Stimulated activated CD4-positive, alpha-beta T cell treated with anti-CD3 and anti-CD28 coated beads, Interleukin-4, amount 100 ng/mL, for 1 hour (primary cell): ENCODE measurements at places on chromosomes 13 and 19.

DNA sequence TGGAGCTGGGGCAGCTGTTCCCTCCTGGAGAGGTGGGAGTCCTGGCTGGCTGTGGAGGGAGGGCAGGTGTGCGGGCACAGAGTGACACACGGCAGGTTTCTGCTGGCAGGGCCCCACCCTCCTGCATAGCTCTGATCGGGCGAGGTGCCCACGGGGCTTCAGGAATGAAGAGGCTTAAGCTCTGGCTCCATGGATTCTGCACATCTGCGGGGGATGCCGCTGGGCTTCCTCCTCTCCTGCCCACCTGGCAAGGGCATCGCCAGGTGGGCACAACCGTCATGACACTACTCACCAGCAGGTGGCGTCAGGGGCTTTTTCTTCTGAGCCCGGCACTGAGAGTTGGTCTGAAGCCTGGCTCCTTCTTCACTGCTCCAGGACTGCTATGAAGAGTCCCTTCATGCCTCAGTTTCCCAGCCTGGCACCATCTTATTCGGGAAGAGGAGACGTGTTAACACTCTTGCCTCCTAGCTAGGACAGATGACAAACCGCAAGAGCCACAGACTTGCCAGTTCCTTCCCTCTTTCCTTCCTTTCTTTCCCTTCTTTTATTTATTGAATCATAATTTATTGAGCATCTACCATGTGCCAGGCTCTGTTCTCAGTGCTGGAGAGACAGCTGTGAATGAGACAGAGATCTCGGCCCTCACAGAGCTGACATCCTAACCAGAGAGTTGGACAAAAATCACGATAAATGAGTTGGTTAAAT, 15.2 kb upstream of the PAK4 start:
- peak; percentile 77 for DNase-seq

DNA sequence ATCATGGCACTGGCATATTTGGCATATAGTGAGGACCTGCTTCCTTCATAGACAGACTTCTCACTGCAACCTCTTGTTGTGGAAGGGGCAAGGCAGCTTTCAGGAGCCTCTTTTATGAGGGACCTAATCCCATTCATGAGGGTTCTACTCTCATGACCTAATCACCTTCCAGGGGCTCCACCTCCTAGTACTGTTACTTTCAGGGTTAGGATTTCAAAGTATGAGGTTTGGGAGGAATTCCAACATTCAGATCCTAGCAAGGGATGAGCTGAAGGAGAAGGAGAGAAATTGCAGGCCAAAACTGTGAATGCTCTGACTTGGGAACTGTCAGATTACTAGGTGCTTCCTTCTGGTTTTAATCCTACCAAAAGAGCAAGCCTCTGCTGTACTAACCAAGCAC, 87.8 kb downstream of the LMO7 start:
- no peak for DNase-seq

- no peak for DNase-seq
These were observed 7.6 kb downstream of the NFIC start for GRCh38 chr19:3373971-3374368.

DNA sequence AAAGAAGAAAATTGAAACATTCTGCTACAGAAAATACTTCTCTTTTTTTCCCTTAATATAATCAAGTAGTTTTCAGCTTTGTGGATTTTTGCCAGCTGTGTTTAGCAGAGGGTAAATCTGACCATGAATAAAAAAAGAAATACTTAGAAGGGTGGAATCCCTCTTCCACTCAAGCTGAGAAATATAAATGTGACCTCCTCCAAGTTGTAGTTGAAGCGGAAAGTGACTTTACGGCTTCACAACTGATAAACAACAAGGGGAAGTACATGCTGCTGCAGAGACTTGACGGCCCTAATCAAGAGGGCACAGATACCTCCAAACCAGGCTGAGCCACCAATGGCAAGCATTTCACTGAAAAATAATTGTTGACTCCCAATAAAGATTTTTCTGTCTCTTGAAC, 785.0 kb downstream of the SLITRK5 start:
- DNase-seq: no peak

- DNase-seq: peak; percentile 91
These were observed 676 bp upstream of the HSPH1 start for GRCh38 chr13:31162151-31163008.

DNA sequence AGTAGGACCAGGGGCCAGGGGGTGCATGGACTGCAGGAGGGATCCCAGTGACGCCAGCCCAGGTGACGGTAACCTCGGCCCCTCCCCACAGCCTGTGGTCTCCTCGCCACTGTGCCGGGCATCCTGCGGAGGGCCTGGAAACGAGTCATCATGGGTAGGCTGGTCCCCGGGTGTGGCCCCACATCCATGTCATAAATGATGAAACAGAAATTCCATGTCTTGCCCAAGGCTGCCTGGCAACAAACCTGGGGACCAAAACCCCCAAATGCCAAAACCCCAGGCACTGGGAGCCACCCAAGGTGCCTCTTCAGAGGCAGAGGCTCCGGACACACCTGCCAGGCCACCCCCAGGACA, 20.9 kb downstream of the MAP2K2 start:
- no peak for DNase-seq

DNA sequence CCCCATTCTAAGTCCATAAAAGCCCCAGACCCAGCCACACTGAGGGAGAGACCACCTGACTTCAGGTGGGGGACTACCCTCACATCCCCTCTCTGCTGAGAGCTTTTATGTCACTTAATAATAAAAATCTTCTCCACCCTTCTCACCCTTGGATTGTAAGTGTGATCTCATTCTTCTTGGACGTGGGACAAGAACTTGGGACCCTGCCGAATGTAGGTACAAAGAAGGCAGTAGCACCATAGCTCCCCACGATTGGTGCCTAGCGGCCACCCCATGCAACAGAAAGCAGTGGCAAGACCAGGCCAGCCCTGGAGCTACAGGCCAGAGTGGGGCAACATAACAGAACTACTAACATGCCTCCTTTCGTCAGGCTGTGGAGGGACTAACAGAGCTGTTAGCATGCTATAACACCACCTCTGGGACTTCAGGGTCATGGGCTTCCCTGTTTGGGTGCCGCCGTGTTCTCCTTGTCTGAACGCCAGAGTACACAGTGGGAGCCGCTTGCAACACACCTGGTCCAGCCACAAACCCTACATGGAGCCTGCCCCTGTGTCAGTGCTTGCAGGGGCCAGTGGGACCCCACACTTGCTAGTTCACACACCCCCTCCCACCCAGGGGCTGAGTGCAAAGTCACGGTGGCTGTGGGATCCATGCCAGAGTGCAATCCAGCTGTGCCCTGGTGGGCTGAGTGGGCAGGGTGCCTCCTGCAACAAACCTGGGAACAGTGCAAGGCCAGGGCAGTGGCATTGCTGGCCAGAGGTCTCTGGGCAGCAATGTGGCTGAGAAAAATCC, 5.2 kb upstream of the FBXO17 start:
- no peak for DNase-seq
